ENCODE measurements at places on chromosomes 5 and 9.

DNA sequence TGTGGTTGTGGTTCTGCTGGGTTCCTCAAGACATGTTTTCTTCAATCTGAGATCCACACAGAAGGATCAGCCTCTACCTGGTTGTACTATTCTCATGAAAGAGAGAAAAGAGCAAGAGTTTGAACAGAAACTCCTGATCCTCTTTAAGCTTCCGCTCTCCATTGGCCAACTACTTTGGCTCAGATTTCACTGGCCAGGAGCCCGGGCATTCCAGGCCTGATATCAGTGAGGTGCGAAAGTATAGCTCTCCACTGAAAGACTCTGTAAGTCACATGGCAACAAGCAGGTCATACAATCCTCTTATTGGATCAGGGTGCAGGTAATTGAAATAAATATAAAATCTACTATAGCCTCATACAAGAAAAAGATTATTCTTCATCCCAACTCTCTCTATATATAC lies 920.5 kb downstream of the TLE4 start:
- DNase-seq, result peak; percentile 42

GRCh38 chr5:102767862-102768261 lies 12.8 kb downstream of the PAM start:
- DNase-seq, result no peak

DNA sequence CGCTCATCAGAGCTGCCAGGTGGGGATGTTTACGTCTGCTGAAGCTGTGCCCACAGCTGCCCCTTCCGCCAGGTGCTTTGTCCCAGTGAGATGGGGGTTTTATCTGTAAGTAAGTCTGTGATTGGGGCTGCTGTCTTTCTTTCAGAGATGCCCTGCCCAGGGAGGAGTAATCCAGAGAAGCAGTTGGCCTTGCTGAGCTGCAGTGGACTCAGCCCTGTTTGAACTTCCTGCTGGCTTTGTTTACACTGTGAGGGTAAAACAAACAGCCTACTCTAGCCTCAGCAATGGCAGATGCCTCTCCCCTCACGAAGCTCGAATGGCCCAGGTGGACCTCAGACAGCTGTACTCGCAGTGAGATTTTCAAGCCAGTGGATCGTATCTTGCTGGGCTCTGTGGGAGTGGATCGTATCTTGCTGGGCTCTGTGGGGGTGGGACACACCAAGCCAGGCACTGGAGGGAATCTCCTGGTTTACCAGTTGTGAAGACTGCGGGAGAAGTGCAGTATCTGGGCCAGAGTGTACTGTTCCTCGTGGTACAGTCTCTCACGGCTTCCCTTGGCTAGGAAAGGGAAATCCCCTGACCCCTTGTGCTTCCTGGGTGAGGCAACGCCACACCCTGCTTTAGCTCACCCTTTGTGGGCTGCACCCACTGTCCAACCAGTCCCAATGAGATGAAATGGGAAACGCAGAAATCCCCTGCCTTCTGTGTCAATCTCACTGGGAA lies 530.1 kb upstream of the DMAC1 start:
- no peak for DNase-seq

DNA sequence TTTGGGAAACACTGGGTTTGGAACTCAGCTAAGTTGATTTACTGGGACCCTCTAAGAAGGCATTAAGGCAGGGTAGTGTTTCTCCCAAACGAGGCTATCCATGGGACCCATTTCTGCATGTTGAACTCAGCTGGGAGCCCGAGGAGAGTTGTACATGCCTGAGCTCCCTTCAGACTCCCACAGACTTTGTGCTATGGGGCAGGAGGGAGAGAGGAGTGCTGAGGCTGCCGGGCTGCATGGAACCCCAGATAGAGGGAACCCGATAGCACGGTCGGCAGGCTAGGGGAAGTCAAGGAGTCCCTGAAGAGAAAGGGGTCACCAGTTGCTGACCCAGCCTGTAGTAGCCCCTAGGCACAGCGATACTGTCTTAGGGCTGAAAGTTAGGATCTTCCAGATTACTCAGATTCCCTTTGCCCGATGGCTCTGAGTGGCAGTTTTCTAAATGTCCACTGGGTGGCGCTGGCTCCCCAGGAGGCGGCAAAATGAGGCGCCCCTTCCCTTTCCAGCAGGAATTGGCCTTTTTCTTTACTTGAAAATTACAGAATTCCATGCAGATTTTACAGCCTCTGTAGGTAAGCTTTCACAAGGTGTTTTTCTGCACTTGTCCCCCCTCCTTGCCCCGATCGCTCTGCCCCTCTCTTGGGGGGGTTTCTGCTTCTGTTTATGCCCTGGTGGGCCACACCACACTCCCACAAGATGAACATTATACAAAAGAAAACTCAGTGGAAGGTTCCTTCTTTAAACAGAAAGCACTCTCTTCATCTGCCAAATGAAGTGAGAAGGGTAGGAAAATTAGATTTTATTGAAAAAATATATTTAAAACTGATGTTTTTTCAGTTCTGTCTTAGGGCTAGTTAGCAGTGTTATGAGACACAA lies 17.8 kb downstream of the NANS start:
- DNase-seq, result peak; percentile 74

DNA sequence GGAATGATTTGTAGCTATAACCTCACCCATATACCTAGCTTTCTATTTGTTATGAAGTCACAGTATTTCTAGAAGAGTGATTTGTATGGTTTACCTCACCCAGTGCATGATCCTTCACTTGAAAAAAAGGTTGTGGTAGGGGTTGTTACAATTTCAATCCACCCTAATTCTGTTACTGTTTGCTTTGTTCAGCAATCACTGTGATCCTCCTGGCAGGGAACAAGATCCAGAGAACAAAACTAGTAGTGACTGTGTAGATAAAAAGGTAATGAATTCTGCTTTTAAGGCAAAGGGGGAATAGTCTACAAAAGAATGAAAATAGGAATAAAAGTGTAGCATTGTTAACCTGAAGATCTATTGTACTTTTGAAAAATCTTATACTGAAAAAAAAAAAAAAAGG lies 191.3 kb upstream of the SH3GL2 start:
- DNase-seq, result no peak

Data from Calu3 (cell line).